ENCODE measurements at places on chromosomes 16 and 17.

GRCh38 chr17:17514993-17515933 lies 19.1 kb upstream of the RASD1 start:
- DNase-seq: no peak

DNA sequence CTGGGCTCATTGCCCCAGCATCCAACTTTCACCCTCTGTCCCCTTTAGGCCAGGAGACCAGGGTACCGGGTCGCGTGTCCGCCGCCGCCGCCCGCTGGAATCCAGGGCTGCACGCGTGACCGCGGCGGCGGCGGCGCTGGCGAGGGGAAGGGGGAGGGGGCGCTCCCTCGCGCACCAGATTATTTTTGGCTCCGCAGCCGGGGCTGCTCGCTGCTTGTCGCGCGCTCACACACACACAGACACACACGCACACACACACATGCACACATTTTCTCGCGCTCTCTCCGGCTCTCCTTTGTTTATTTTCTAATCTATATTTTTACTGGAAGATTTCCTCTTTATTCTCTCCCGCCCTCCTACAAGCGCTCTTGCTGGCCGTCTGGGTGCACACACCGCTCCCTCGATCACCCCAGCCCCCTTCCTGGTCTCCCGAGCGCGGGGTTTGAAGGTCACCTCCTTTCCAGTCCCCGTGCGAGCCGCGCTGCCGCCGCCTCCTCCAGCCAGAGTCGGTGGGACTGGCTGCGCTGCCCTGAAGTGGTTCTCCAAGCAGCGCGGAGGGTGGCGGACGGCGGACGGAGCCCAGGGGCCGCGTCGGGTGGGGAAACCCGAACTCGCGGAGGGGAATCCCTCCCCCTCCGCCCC lies 921.4 kb upstream of the EEF2KMT start:
- no peak for DNase-seq

- DNase-seq: no peak
Measured at GRCh38 chr17:5198472-5198871, 6.8 kb upstream of the ZNF594 start.

- DNase-seq: no peak
Measured at GRCh38 chr16:6216836-6217235, 1115.8 kb upstream of the RBFOX1 start.

Measured in CD4-positive, alpha-beta T cell treated with Interleukin-17A for 1 hour (primary cell).